Placental pericyte (primary cell): ENCODE measurements at places on chromosomes 13 and 19. TPM values are rescaled to one million over a fixed set of nuclear protein-coding genes. Genes with fewer than 3 reads are reported as not detected.

Gene NCAN
- under 0.01 TPM in 1 of 2 replicates, not detected in the other for total RNA-seq

Gene ZNF135
- total RNA-seq: 2.7 and 3.9 TPM in 2 replicates

Gene DACH1
- total RNA-seq: 1.8 and 2.1 TPM in 2 replicates

Gene ZNF793
- 0.44 and 1.0 TPM in 2 replicates for total RNA-seq

Gene CPAMD8
- total RNA-seq: 0.57 and 2.4 TPM in 2 replicates

Gene ZNF816
- total RNA-seq: 7.4 and 8.2 TPM in 2 replicates

Gene SIGLEC12
- not detected in 2 replicates for total RNA-seq

Gene ADAT3
- total RNA-seq: 5.7 and 6.4 TPM in 2 replicates

Gene TNFSF9
- total RNA-seq: 0.29 TPM in 1 of 2 replicates, not detected in the other

Gene CBY2
- total RNA-seq: not detected in 2 replicates

Gene URAD
- total RNA-seq: not detected in 2 replicates

Gene CEACAM21
- total RNA-seq: not detected in 2 replicates

Gene BST2
- 6.2 and 36.3 TPM in 2 replicates for total RNA-seq

Gene ANKLE1
- 0.44 and 0.57 TPM in 2 replicates for total RNA-seq

Gene ZNF208
- total RNA-seq: not detected in 2 replicates

Gene IGLON5
- not detected in 2 replicates for total RNA-seq

Gene GPR180
- total RNA-seq: 9.8 and 22.5 TPM in 2 replicates

Gene ZNF708
- total RNA-seq: 3.3 and 4.0 TPM in 2 replicates

Gene MYH14
- under 0.01 TPM in 1 of 2 replicates, not detected in the other for total RNA-seq

Gene EPSTI1
- total RNA-seq: 2.6 and 4.2 TPM in 2 replicates

Gene JOSD2
- total RNA-seq: 19.3 and 19.7 TPM in 2 replicates

Gene SOX1
- total RNA-seq: not detected in 2 replicates

Gene FAM32A
- 102 and 108 TPM in 2 replicates for total RNA-seq

Gene KLK4
- total RNA-seq: not detected in 2 replicates

Gene PDX1
- total RNA-seq: not detected in 2 replicates

Gene CYP4F3
- not detected in 2 replicates for total RNA-seq

Gene LILRB1
- not detected in 2 replicates for total RNA-seq

Gene TJP3
- not detected in 2 replicates for total RNA-seq

Gene NCR1
- total RNA-seq: not detected in 2 replicates

Gene ARL11
- not detected in 2 replicates for total RNA-seq
